DMS 273 treated with DMSO at 0.1 percent for 48 hours (cell line): ENCODE measurements at places on chromosomes 4 and X.

GRCh38 chr4:110087070-110087708, 111.2 kb downstream of the ELOVL6 start:
- DNase-seq = peak; percentile 12

- DNase-seq = no peak
These were observed 282.4 kb downstream of the NR3C2 start for GRCh38 chr4:148159793-148160192.

GRCh38 chr4:80017125-80017854, 55.7 kb downstream of the ANTXR2 start:
- no peak for DNase-seq

DNA sequence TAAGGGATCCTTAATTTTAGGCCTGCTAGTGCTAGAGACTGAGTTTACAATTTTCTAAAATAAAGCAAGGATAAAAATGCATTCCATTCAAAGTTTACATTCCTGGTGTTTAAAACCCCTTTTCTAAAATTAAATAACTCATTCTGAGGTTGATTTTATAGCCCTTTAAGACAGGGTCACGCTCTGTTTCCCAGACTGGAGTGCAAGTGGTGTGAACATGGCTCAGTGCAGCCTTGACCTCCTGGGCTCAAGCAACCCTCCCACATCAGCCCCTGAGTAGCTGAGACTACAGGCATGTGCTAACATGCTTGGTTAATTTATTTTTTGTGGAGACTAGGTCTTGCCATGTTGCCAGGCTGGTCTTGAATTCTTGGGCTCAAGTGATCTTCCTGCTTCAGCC, 6.8 kb upstream of the CDKL2 start:
- DNase-seq = no peak

DNA sequence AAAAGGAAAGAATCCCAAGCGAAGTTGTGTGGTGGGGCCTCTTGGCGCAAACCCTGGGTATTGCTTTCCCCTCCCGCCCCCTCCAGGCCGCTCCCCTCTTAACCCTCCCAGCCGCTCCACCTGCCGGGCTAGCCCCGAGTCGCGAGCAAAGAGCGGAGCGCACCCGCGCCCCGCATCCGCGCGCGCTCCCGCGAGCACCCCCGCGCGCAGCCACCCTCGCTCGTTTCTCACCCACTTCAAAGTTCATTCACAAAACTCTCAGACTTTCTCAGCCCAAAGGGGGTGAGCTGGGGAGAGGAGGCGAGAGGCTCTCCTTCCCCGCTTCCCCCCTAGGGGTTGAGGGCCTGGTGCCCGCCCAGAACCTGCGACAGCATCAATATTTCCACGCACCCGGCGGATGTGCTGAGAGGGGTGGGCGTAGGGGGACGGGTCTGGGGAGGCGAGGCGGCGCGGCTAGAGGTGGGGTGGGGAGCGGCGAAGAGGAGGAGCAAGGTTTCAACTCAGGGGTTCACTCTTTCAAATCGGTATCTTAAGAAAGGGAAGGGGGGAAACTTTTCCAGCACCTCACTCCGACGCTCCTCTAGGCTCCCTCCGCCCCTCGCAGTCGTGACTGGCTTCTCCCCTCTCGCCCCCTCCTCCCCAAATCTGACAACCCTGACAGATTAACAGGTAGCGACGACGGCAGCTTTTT, 1.8 kb downstream of the MAML3 start:
- peak; percentile 79 for DNase-seq
